ENCODE measurements at places on chromosomes 13 and 19.

DNA sequence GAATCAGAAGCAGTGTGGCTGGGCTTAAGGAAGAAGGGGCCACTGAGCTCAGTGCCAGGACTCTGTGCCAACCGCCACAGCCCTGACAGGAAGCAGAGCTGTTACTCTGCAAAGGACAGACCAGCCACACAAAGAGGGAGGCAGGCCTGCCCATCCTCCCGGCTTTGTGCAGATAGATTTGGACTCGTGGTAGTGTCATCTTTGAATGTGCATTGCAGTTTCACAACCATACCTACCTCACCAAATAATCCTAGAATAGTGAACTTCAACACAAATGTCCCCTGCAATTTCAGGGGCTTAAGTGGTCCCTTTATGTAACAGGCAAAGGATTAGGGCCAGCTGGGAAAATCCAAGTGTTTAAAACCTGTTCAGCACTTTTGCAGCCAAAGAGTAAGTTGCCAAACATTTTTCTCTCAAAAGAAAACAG lies 55.1 kb upstream of the CLDN10 start:
- no peak for ATAC-seq

DNA sequence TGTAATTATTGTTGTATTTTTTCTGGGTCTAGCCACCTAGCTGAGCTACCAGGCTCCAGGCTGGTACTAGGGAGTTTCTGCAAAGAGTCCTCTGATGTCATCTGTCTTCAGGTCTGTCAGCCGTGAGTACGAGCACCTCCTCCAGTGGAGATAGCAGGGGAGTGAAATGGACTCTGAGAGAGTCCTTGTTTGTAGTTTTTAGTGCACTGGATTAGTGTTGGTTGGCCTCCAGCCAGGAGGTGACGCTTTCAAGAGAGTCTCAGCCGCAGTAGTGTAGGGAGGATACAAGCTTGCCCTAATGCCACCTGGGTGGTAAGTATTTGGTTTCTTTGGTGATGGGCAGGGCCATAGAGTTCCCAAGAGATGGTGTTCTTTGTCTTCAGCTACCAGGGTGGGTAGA lies 384.8 kb downstream of the SLC7A1 start:
- ATAC-seq, result no peak

- ATAC-seq, result no peak
These were observed 292.9 kb downstream of the SPRY2 start for GRCh38 chr13:80048030-80048429.

GRCh38 chr13:103935117-103935516 lies 868.9 kb upstream of the SLC10A2 start:
- ATAC-seq, result no peak

DNA sequence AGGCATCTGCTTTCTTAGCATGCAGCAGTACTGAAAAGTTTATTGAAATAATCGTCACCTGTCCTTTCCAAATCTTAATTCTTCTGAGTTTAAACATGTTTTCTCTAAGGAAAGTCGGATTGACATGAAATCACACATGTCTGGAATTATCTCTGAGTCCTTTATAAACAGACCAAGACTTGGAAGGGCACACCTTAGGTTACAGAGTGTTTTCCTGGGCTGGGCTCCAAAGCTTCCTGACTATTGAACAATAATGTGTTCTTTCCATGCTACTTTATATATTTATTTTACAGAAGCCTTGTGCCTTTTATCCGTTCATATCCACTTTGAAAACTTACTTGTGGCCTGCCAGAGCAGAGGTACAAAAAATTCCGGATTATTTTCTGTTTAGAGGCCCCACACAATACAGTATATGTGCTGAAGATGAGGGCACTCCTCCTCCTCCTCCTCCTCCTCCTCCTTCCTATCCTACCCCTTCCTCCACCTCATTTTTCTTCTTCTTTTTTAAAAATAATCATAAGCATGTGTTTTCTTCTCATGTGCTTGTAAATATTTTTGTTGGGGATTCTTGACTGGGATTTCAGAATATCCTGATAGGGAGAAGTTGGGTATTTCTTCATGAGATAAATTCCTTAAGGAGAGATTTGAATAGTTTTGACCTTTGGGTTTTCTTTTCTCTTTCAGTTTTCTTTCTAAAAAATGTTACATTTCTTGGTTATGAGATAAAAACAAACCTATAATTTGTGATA lies 52.3 kb downstream of the LRCH1 start:
- ATAC-seq, result no peak

GRCh38 chr13:108281901-108282300 lies 12.4 kb downstream of the TNFSF13B start:
- no peak for ATAC-seq

GRCh38 chr19:17933414-17934129 lies 757 bp downstream of the CCDC124 start:
- ATAC-seq, result no peak

DNA sequence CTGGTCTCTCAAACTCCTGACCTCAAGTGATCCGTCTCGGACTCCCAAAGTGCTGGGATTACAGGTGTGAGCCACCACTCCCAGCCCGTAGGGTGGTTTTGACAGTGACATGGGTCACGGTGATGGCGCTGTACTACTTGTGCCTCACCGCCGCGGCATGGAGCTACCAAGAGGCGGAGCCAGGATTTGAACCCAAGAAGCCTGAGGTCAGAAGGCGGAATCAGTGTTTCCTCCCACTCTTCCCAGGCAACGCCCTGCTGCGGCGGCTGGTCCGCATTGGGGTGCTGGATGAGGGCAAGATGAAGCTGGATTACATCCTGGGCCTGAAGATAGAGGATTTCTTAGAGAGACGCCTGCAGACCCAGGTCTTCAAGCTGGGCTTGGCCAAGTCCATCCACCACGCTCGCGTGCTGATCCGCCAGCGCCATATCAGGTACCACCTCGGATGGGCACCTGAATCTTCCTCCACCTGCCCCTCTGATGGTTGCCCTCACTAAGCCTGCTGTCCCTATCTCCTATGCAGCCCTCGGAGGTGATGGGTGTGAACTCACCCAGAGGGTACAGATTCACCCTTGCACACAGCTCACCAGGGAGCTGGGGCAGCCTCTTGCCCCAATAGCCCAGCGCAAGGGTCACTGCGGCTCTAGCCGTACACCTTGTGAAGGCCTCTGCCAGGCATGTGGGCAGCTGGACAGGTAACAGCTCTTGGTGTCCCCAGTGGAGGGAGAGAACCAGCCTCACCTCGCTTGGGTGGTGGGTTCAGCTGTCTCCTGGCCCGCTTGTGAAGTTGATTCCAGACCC lies 5.6 kb downstream of the RPS9 start:
- ATAC-seq, result no peak

DNA sequence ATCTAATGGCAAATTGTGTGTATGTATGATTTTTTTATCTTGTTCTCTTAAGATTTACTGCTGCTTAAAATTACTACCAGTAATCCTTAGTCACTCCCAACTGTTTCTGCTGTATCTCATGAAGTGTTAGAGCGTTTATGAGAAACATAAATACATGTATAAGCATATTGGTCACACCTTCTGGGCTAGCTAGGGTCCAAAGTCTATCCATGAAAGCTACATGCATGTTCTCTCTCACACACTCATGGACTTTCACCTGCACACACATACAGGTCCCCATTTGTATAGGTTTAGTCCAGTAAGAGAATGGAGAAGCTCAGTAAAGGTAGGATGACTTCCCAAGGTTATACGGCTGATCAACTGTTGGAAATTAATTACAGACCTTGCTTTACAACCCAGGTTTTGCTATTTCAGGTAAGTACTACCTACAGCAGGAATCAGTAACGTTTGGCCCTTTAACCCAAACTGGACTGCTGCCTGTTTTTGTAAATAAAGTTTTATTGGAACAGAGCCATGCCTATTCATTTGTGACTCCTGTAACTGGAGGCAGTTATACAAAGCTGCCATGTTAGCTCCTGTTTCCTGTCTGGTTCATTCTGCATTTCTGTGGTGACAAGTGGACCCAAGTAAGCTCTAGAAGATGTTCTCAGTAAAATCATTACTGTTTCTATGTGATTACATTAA lies 15.3 kb downstream of the METTL21C start:
- no peak for ATAC-seq

GRCh38 chr13:105936816-105937215 lies 598.6 kb downstream of the EFNB2 start:
- ATAC-seq, result no peak

Measured in gastroesophageal sphincter (tissue), 4 donors.